Stimulated activated naive B cell treated with anti-CD40 and anti-IgM and Interleukin-4, amounts not matched to agents 10 μg/mL and 1 μg/mL and 100 μg/mL, for 72 hours (primary cell): ENCODE measurements at places on chromosomes 6 and 20.

DNA sequence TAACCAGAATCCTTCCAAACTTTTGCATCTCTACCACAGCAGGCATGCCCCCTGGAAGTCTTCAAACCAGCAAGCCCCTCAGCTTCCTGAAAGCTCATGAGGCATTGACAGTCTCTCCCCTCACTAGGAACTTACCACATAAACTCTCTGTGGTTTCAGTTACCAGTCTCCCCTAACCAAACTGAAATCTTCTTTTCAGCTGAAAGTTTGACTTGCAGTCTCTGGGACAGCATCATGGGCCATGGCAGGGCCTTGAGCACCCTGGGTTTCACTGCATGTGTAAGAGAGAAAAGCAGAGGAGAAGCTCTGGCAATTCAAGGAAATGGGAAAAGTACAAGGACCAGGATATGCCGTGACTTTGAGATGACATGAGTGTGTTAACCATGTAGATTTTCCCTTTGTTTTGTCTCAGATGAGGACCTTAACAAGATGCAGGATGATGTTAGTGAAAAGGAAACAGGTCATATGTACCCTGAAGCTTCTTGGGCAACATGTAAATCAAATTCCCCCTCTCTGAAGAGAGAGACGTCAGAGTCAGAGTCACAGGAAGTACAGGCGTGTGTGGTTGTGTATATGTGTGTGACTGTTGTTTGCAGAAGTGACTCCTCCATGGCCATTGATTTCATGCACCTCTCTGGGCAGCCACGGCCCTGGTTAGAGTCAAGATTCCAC is 106.3 kb downstream of the TNFRSF21 start:
- H3K4me1 ChIP-seq, result peaks cover 12% of the 10 kb centered on the region
- H3K27ac ChIP-seq, result peak overlapping the region; percentile 22
- no peak overlapping the region for H3K4me3 ChIP-seq
- no peaks in the 10 kb centered on the region for H3K27me3 ChIP-seq

- peaks cover 7% of the 10 kb centered on the region for H3K27me3 ChIP-seq
- H3K4me3 ChIP-seq, result no peak overlapping the region
- no peak for DNase-seq
- no peaks in the 10 kb centered on the region for H3K4me1 ChIP-seq
These were observed 515.0 kb downstream of the CDH26 start for GRCh38 chr20:60473211-60473610.

DNA sequence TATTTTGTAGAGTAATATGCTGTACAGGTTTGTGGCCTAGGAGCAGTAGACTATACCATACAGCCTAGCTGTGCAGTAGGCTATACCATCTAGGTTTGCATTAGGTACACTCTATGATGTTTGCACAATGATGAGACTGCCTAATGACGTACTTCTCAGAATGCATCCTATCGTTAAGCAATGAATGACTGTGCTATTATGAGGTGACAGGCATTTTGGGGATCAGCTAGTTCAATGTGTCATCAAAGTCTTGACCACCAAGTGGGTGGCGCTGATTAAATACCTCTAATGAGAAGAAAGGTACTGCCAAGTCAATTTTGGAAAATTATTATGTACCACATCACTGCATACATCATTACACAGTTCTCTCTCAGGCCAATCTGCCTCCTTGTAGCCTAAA is 190.2 kb downstream of the BACH2 start:
- peaks cover 93% of the 10 kb centered on the region for H3K4me1 ChIP-seq
- peak overlapping the region; percentile 82 for H3K27ac ChIP-seq
- H3K36me3 ChIP-seq, result peaks cover 32% of the 10 kb centered on the region
- H3K27me3 ChIP-seq, result no peaks in the 10 kb centered on the region
- no peak for DNase-seq

- peaks cover 15% of the 10 kb centered on the region for H3K4me1 ChIP-seq
- H3K27ac ChIP-seq, result no peak overlapping the region
- peaks cover 10% of the 10 kb centered on the region for H3K36me3 ChIP-seq
- no peak for DNase-seq
- H3K27me3 ChIP-seq, result peaks cover 70% of the 10 kb centered on the region
These were observed 196.1 kb downstream of the TRIM27 start for GRCh38 chr6:28727559-28728211.

- no peak overlapping the region for H3K27ac ChIP-seq
- H3K36me3 ChIP-seq, result no peaks in the 10 kb centered on the region
- no peak for DNase-seq
- no peak overlapping the region for H3K4me3 ChIP-seq
These were observed 51.0 kb downstream of the SCGN start for GRCh38 chr6:25703005-25703404.
